ENCODE measurements at places on chromosomes 2 and 18.

DNA sequence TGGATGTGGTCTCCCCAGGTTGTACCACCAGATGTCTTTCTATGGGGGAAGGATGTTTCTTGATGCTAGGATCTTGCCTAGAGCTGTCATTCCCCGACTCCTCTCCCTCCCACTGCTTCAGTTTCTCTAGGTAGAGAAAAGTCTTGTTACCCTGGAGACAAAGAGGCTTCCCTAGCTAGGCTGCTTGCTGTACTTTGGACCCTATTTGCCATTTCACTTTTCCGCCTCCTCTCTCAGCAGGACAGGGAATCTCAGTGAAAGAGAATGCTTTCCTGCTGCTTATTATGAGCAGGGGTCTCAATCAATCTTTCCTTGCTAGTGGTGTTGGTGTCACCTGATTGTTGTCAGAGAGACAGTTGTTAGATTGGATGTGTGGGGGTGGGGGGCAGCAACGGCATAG is 818.8 kb upstream of the GYPC start:
- H3K27me3 ChIP-seq = no peaks in the 10 kb centered on the region
- peaks cover 9% of the 10 kb centered on the region for H3K4me1 ChIP-seq
- DNase-seq = peak; percentile 26
- H3K36me3 ChIP-seq = no peaks in the 10 kb centered on the region

DNA sequence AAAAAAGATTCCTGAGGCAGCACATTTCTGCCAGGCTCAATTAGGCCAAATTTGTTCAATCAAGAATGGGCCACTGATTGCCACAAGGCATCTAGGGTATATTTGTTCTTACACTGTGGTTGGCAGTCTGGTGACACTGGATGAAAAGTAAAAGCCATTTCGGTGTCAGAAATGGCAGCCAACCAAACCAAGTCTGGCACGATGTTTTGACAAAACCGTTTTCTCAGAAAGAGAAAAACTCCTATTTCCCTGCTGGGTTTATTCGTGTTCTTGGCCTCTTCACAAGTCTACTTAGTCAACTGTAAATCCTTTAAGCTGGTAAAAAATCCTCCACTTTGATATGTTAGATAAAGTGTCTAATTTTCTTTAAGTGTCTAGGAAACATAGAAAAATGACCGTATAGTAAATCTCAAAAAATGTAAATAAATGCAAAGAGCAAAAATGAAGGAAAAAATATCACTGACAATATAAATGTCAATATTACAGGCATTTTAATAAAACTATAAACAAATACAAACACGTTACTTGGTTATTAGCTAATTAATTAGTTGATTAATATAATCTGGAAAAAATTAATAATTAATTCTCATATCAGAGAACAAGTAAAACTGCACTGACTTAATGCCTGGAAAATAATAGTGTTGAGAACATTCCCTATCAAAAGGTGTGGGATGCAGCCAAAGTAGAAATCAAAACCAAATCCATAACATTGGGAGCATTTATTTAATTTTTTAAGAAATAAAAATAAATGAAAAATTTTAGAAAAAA is 182.0 kb upstream of the ZNF804A start:
- no peak overlapping the region for H3K4me3 ChIP-seq
- no peaks in the 10 kb centered on the region for H3K27me3 ChIP-seq
- DNase-seq = no peak

- H3K4me3 ChIP-seq = no peak overlapping the region
- H3K36me3 ChIP-seq = no peaks in the 10 kb centered on the region
- peaks cover 5% of the 10 kb centered on the region for H3K4me1 ChIP-seq
- no peaks in the 10 kb centered on the region for H3K27me3 ChIP-seq
- no peak for DNase-seq
Observed at GRCh38 chr18:44671914-44672313, 8.8 kb upstream of the SETBP1 start.

DNA sequence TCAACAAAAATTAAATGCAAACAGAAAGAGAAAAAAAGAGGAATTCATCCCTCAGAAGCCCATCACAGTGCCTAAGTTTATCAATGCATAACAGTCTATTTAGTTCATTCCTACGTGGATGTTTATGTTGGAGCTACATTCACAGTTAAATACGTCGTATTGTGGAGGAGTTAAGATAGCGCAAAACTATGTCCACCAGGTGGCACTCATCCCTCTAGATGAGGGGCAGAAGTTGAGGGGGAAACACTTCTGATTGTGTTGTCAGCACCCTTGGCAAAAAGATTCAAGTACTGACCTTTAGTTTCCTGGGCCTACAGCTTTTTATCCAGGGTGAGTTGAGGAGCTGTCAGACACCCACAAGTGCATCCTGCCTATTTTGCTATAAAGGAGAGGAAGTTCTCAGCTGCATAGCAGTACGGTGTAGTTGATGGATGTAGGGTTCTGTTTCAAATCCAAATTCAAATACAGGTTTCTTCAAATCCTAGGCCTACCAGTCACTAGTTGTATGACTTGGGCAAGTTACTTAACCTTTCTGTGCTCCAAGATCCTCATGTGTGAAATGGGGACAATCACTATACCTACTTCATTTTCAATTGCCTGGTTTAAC is 26.8 kb upstream of the MYO1B start:
- no peaks in the 10 kb centered on the region for H3K27me3 ChIP-seq
- peak; percentile 71 for DNase-seq
- no peaks in the 10 kb centered on the region for H3K36me3 ChIP-seq
- no peak overlapping the region for H3K27ac ChIP-seq
- H3K4me3 ChIP-seq = no peak overlapping the region

- no peak overlapping the region for H3K27ac ChIP-seq
- H3K4me1 ChIP-seq = no peaks in the 10 kb centered on the region
- no peaks in the 10 kb centered on the region for H3K27me3 ChIP-seq
- no peak overlapping the region for H3K4me3 ChIP-seq
Observed at GRCh38 chr2:15620857-15621471, 29.3 kb downstream of the DDX1 start.

- H3K4me1 ChIP-seq = no peaks in the 10 kb centered on the region
- H3K27me3 ChIP-seq = no peaks in the 10 kb centered on the region
- H3K36me3 ChIP-seq = no peaks in the 10 kb centered on the region
- H3K27ac ChIP-seq = no peak overlapping the region
- DNase-seq = no peak
Observed at GRCh38 chr2:204725693-204726360, 180.6 kb downstream of the PARD3B start.

GRCh38 chr2:179268277-179268925 is 3.8 kb upstream of the SESTD1 start:
- no peak overlapping the region for H3K4me3 ChIP-seq
- DNase-seq = no peak
- peaks cover 7% of the 10 kb centered on the region for H3K4me1 ChIP-seq
- no peaks in the 10 kb centered on the region for H3K36me3 ChIP-seq
- no peaks in the 10 kb centered on the region for H3K27me3 ChIP-seq

DNA sequence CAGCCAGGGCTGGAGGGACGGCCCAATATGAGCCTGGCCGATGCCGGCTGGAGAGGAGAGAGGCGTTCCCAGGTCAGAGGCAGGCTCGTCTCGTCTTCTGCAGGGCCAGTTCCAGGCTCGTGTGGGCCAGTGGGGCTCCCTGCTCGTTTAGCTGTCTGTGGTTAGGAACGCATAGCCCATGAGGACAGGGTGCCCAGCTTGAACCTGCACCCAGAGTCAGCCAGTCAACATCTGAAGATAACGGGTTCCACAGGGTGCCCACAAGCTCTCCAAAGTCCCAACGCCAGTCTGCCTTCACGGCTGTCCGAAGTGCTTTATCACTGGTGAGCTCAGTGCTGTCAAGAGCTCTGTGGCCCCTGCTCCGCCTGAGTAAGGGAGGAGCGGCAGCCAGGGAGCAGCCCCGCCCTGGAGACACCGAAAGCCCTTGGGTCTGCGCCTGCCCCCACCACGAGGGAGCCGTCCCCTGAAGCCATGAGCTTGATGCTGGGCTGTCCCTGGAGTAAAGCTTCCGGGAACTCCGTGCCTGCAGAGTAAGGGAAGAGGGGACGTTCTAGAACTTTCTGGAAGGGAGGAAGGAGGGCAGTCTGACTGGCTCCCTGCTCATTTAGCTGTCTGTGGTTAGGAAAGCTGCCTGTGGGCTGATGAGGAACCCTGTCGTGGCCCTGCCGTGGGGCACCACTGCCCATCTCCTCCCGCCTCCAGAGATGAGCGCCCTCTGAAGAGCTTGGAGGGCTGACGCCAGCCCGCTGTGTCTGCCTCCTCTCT is 2.7 kb upstream of the HSBP1L1 start:
- no peak overlapping the region for H3K4me3 ChIP-seq
- peaks cover 6% of the 10 kb centered on the region for H3K4me1 ChIP-seq
- H3K27me3 ChIP-seq = no peaks in the 10 kb centered on the region
- no peaks in the 10 kb centered on the region for H3K36me3 ChIP-seq
- DNase-seq = no peak

GRCh38 chr2:233990261-233990798 is 60.2 kb upstream of the SPP2 start:
- no peaks in the 10 kb centered on the region for H3K36me3 ChIP-seq
- no peak for DNase-seq
- no peaks in the 10 kb centered on the region for H3K4me1 ChIP-seq
- H3K27ac ChIP-seq = no peak overlapping the region
- no peaks in the 10 kb centered on the region for H3K27me3 ChIP-seq

DNA sequence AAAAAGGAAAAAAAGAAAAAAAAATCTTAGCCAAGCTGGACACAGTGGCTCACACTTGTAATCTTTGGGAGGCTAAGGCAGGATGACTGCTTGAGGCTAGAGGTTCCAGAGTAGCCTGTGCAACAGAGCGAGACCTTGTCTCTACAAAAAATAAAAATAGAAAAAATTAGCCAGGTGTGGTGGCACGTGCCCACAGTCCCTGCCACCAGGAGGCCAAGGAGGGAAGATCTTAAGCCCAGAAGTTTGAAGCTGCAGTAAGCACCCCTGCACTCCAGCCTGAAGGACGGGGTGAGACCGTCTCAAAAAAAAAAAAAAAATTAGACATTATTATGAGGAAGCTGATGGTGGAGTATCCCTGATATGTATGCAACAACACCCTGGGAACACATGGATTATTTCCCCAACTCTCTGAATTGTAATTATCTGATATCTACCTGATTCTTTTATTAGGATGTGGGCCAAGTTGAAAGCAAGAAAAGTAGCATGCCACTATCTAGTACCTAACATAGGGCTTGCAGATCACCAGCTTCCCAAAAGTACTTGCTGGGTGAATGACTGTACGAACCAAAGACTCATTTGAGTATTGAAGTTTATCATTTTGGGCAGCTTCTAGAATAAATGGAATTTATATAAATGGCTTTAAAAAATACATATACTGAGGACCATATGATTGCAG is 140.9 kb downstream of the TCF4 start:
- H3K36me3 ChIP-seq = peaks cover 8% of the 10 kb centered on the region
- no peaks in the 10 kb centered on the region for H3K27me3 ChIP-seq
- H3K4me3 ChIP-seq = no peak overlapping the region
- H3K27ac ChIP-seq = no peak overlapping the region

DNA sequence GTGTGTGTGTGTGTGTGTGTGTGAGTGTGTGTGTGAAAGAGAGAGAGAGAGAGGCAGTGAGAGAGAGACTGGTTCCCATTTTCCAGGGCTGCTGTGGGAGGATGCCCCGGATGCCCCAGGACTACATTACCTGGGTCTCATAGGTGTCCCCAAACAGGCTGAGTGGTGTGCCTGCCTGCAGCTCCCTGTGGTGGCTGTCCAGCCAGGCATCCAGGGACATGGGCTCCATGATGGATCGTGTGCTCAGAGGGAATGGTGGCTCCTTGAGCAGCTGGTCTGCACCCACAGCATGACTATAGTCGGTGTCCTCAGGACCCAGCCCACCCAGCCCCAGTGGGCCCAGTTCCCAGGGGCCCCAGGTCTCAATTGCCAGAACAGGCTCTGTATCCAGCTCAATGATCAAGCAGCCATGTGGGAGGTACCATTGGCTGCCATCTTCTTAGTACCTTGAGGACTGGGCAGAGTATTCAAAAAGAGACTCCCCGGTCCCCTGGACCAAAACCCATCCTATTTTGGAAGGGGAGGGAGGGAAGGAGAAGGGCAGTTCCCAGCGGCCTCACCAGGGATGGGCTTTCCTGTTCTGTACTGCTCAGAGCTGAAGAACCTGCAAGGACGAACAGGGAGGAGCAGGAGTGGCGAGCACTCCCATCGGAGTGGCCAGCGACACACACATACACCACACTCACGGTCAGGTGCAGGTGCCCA is 5.8 kb upstream of the OXER1 start:
- H3K27me3 ChIP-seq = no peaks in the 10 kb centered on the region
- DNase-seq = no peak
- no peak overlapping the region for H3K4me3 ChIP-seq
- no peaks in the 10 kb centered on the region for H3K36me3 ChIP-seq

- H3K4me3 ChIP-seq = no peak overlapping the region
- H3K27ac ChIP-seq = no peak overlapping the region
- H3K27me3 ChIP-seq = no peaks in the 10 kb centered on the region
- no peaks in the 10 kb centered on the region for H3K36me3 ChIP-seq
- no peaks in the 10 kb centered on the region for H3K4me1 ChIP-seq
- DNase-seq = no peak
Observed at GRCh38 chr2:169397697-169398096, 35.4 kb upstream of the LRP2 start.

DNA sequence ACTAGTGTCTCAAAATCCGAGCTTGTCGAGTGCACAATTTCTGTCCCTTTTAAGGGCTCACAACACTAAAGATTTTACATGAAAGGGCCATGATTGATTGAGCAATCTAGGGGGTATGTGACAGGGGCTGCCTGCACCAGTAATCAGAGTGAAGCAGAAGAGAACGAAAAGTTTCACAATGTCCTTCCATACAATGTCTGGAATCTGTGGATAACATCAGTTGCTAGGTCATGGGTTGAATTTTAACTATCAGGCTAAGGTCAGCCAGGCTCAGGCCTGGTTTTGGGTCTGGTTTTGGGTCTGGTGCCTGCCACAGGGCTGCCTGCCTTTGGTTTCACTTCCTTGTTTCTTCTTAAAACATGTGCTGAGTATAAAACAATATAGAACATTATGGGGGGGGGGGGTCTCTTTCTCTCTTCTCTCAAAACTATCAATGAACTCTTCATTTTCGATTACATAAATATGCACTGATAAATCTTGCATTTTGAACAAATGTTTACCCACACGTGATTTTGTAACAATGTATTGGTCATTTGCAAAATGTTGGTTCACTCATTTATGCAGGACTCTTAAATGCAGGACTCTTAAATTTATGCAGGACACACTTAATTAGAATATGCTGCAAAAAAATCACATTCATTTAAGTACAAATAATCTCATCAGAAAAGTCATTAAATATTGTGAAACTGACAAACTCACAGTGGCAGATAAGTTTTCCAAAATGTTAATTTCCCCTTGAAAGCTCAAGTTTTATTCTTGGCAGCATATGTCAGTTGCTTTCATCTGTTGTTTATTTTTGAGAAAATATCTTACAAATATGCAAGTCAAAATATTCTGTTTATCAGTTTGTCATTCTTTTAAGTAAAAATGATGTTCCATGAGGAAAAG is 290.5 kb upstream of the KYNU start:
- DNase-seq = no peak
- H3K4me3 ChIP-seq = no peak overlapping the region
- no peak overlapping the region for H3K27ac ChIP-seq
- H3K36me3 ChIP-seq = no peaks in the 10 kb centered on the region
- no peaks in the 10 kb centered on the region for H3K27me3 ChIP-seq

GRCh38 chr2:223865907-223866508 is 28.6 kb upstream of the AP1S3 start:
- no peaks in the 10 kb centered on the region for H3K4me1 ChIP-seq
- DNase-seq = no peak
- H3K27me3 ChIP-seq = no peaks in the 10 kb centered on the region
- no peak overlapping the region for H3K4me3 ChIP-seq
- no peak overlapping the region for H3K27ac ChIP-seq

GRCh38 chr18:47448956-47449355 is 197.5 kb upstream of the SKOR2 start:
- H3K36me3 ChIP-seq = no peaks in the 10 kb centered on the region
- H3K4me3 ChIP-seq = no peak overlapping the region
- no peaks in the 10 kb centered on the region for H3K4me1 ChIP-seq
- H3K27me3 ChIP-seq = no peaks in the 10 kb centered on the region
- H3K27ac ChIP-seq = no peak overlapping the region

GRCh38 chr2:123136419-123136818 is 888.7 kb upstream of the CNTNAP5 start:
- H3K27me3 ChIP-seq = no peaks in the 10 kb centered on the region
- no peak for DNase-seq
- H3K4me3 ChIP-seq = no peak overlapping the region
- no peaks in the 10 kb centered on the region for H3K36me3 ChIP-seq

Measured in neuronal stem cell (in vitro differentiated cells).